ENCODE measurements at places on chromosomes 16 and 17. TPM values are rescaled to one million over a fixed set of nuclear protein-coding genes. Genes with fewer than 3 reads are reported as not detected.

Gene CHST6
- 0.14 TPM for polyA plus RNA-seq

DNA sequence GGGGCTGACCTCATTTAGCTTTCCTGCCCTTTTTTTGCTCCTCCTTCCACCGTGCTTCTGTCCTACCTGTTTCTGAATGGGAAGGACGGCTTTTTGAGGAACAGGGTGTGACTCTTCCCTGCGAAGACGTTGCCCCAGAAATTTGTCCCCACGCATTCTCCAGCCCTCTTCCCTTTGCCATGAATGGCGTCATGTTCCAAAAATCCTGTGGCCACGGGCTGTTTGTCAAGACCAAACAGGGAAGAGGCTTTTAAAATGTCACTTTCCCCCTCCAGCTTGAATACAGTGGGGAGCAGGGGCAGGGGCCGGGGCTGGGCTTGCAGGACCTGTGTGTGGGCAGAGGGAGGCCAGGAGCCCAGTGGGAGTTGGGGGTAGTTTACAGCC is 13.9 kb downstream of the MPRIP start:
- DNase-seq, result no peak

Gene TMC6
- 50.0 TPM for polyA plus RNA-seq

DNA sequence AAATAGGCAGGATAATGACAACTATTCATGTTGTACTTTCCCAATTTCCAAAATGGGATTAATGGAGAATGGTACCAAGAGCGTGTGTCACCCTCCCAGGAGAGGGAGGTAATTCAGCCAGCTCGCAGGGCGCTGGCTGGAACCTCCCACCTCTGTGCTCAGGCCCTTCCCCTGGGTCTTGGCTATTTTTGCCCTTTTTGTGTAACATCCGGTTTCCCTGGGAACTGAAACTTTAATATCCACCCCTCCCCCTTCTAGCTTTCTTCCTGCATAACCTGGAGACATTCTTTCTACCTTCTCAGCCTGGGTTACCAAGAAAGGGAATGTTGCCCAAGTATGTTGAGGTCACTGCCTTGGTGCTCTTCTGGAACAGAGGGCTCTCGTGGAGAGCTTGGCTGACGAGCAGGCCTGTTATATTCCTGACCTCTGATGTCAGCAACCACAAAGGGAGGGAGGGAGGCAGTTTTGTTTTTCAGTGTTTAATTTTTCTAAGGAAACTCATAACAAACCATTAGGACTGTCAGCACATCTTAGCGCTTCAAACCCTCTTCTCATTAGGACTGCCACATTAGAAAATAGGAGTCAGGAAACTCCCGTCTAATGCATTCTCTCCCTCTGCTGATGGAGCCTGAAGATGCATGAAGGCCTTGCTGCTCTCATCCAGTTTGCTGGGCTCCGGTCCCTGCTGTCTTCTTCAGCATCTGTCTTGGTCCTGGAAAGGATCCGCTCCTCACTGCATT is 25.6 kb downstream of the ITGB3 start:
- DNase-seq, result no peak

Gene DCXR
- polyA plus RNA-seq, result 73.6 TPM

DNA sequence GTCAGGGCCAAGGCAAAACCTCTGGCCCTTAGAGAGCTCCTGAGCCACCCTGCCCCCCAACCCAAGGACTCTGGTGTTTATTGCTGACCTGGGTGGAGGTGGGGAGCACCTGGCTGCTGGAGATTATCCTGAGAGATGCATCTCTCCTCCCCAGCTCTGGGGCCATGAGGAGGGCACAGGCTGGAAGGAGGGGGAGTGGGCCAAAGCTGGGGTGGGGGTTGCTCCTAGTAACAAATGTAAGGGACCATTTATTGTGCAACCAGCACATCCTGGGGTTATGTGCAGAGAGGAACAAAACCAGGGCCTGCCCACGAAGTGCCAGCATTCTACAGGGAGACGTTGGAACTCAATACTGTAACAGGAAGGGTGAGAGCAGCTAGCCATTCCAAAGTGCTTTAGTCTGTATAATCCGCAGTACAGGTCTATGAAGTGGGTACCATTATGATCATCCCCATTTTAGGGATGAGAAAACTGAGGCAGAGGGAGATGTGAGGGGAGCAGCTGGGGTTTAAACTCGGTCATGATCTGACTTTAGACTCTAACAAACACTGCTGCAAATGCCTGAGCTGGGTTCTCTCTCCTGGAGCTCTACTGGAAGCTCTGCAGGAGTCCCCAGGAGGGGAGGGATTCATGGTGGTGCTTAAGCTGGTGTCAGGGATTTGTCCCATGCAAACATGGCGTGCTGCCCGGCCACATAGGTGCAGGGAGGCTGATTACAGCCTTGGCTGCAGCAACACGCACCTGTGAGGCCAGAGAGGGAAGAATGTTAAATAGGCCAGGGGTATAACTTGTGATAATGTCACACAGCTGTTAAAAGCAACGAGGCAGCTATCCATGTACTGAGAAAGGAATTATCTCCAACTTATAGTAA is 1.4 kb upstream of the RHBDF2 start:
- no peak for DNase-seq

GRCh38 chr16:56013962-56014552 is 138.9 kb upstream of the CES5A start:
- DNase-seq, result peak; percentile 15

Gene IGSF6
- not detected for polyA plus RNA-seq
